ENCODE measurements at places on chromosomes 16 and 17.

DNA sequence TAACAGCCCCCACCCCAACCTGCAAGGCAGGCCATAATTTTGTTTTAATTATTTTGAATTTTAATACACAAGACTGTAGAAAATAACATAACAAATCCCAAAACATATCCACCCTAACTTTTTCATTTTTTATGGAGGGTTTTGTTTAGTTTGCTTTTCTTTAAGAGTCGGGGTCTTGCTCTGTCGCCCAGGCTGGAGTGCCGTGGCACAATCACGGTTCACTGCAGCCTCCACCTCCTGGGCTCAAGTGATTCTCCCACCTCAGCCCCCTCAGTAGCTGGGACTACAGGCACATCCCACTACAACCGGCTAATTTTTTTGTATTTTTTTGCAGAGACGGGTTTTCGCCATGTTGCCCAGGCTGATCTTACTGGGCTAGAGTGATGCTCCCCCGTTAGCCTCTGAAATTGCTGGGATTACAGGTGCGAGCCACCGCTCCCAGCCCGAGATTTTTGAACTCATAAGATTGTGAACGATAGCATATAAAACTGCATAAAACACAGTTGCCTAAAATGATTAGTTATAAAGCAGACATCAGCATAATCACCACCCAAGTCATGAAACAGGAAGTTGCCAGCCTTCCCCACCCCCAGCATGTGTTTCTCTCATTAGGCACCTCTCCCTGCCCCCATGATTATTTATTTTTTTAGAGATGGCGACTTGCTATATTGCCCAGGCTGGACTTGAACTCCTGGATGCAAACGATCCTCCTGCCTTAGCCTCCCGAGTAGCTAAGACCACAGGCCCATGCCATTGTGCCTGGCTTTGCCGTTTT lies 13.6 kb upstream of the DOC2B start:
- no peak for DNase-seq

DNA sequence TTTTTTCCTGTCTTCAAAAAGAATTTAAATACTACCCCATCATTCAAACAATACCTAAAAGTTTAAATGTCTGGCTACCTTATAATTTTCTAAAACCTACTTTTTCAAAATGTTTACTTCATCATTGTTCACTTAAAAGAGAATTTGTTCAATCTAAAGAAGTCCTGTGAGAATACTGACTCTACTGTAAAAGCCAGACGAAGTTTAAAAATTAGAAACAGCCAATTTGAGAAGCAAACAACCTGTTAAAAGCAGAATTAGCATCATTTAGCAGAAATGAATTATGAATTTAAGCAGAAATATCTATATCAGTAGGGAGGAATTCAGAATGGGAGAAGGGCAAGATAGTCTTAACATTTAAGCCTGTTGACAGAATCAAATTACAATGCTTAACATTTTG lies 2.1 kb downstream of the SKA2 start:
- DNase-seq, result no peak

GRCh38 chr16:53542283-53542682 lies 39.3 kb upstream of the AKTIP start:
- DNase-seq, result no peak

DNA sequence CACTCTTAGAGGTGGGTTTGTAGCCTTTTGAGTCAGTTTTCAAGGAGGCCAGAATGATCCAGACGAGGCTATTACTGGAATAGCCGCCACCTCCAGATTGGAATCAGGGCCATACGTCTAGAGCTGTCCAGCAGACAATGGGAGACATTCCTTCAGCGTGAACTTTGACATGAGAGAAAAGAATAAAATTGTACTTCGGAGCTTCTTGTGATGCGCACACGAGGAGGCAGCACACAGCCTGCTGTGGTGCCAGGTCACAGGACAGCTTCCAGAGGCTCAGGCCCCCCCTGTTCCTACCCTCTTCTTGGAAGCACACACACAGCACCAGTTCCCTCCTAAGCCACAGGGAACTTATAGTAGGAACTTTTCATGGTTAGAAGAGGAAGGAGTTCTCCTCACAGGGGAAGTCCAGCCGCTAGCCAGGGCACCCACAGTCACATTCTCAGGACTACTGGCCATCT lies 81.0 kb downstream of the VPS53 start:
- no peak for DNase-seq

DNA sequence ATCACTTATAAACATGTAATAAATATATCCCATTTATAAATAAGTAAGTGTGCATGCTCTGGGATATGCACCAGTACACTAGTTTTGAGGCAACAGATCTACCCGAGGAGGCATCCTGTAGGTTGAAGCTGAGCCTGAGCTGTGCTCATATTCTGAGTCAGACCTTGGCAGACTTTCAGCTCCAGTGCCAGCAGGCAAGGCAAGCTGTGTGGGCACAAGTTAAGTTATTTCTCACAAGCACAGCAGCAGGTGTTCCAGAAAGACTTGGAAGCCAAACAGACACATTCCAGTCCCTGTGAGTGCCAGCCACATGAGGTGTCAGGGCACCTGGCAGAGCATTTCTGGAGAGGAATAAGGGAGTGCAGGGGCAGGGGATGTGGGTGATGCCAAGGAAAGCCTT lies 1.3 kb upstream of the CLEC19A start:
- no peak for DNase-seq

- no peak for DNase-seq
These were observed 2.9 kb upstream of the PSMC5 start for GRCh38 chr17:63824362-63824761.

- DNase-seq, result no peak
These were observed 61.2 kb downstream of the USP31 start for GRCh38 chr16:23088018-23088417.

- DNase-seq, result no peak
These were observed 61.4 kb downstream of the IRX6 start for GRCh38 chr16:55385359-55385758.

Data from activated CD4-positive, alpha-beta T cell treated with anti-CD3 and anti-CD28 coated beads, Interleukin-2, amount 50 U/mL, for 24 hours (primary cell).